Thymus (tissue), 14 donors: ENCODE measurements at places on chromosomes 1 and 21.

GRCh38 chr1:30038134-30039025, 685.0 kb downstream of the MATN1 start:
- DNase-seq: no peak

GRCh38 chr1:59393211-59394180, 96.6 kb downstream of the FGGY start:
- DNase-seq: no peak

DNA sequence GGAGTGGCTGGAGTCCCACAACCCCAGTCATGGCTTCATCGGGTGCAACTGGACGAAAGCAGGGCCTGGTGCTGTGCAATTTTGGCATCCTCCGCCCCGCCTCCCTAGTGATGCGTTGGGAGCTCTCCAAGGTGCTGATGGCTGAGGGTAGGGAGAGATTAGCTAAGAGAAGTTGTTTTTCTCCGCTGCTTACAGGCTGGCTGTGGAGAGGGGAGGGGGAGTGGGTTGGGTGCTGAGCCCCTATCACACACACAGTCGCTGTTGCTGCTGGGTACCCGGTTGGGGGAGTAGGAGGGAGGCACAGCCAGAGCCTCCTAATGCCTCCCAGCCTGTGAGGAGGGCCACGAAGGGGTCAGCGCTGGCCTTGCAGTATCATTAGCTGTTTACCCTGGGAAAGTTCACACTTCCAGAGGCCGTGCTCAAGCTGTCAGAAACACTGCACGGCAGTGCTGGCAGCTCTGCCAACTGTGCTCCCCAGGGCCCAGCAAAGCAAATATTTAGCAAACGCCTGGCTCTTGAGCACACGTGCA, 110.0 kb downstream of the GRIK3 start:
- DNase-seq: peak; percentile 22

DNA sequence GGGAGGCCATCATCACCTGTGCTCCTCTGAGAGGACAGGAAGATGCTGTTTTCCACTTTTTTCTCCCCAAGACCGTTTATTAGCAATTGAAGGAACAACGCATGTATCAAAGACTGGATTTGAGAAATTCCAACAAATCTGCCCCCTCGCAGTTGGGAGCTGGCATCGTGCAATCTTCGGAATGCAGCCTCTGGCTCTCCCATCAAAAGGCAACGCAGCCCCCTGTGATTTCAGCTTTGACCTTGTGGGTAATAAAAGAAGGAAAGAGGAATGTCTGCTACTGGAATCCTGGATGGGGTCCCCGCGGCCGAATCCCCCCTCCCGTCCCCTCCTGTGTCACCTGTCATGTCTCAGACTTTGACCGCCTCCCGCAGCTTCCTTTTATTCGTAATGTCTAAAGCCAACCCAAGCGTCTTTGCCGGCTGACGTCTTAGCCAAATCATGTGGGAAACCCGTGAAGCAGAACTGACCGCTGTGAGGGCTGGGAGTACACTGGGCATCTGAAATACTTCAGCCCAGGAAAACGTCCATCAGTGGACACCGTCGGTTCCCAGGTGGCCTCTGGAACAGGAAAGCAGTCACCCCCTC, 101.5 kb downstream of the WDR4 start:
- no peak for DNase-seq

- DNase-seq: no peak
Measured at GRCh38 chr1:77824694-77825093, 45.2 kb downstream of the MIGA1 start.

DNA sequence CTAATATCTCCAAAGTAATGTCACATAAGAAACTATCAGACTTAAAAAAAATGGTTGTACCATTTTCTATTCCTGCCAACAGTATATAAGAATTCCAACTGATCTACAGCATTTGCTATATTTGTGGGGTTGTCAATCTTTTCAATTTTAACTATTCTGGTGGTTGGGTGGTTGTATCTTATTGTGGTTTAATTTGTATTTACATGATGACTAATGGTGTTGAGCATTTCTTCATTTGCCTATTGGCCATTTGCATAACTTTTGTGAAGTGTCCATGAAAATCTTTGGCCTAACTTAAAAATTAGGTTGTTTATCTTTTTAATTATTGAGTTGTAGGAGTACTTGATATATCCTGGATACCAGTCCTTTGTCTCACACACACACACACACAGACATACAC, 26.2 kb upstream of the LRP8 start:
- no peak for DNase-seq

DNA sequence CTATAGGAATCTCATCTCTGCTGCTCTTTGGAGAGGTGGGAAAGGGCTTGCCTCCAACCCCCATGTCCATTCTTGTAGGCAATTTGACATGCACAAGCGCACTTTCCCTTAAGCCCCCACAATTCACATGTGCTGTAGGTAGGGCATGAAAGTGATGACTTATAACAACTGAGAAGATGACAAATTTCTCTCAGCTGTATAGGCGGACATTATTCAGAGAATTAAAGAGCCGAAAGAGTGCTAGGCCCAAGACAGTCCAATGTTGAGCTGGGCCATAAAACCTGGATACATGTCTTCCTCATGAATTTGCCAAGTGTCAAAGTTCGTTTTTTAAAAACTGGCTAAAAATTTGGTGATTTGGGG, 106.3 kb upstream of the LYPLAL1 start:
- no peak for DNase-seq

DNA sequence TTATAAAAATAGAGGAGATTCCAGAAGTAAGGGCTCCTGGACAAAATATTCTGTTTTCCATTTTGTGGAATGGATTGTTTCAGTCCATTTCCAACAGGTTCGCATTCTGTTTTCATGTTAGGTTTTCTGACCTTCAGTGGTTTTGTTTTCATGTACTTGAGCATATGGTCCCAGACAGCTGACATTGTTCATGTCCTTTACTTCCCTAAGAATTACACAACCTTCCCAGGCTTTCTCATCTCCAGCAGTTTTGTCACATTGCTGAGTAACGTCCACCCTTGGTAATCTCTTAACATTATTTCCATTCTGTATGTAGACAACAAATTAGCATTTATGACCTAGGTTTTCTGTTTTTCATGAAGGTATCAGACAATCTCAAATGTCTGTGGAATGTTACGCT, 21.0 kb upstream of the ERRFI1 start:
- DNase-seq: no peak

GRCh38 chr1:209879539-209879938, 51.8 kb downstream of the UTP25 start:
- DNase-seq: no peak

GRCh38 chr1:246383791-246384190, 123.3 kb downstream of the SMYD3 start:
- no peak for DNase-seq

DNA sequence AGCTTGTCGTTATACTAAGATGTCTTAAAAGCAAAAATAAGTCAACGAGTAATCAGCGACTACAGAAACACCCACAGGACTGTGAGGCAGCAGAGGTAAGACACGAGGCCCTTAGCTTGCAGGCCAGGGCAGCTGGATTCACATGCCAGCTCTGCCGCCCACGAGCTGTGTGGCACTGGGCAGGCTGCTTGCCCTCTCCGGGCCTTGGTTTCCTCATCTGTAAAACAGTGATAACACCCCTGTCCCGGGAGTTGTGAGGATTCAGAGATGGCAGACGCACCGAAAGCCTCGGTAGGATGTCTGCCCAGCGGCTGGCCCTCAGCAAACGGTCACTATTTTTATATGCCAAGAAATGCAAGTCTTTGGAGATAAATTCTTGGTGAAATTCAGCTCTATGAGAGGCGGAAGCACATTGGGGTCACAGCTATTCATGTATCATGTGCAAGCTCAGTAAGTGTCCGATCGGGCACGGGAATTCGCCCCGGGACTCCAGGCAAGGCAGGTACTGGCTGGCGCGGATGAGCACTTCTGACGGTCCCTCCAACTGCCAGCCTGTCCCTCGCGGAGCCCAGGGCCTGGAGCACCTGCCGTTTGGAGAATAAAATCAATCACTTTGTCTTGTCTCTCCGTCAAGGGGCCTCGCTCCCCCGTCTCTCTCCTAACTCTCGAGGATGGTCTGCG, 1.1 kb downstream of the C2CD2 start:
- DNase-seq: no peak

DNA sequence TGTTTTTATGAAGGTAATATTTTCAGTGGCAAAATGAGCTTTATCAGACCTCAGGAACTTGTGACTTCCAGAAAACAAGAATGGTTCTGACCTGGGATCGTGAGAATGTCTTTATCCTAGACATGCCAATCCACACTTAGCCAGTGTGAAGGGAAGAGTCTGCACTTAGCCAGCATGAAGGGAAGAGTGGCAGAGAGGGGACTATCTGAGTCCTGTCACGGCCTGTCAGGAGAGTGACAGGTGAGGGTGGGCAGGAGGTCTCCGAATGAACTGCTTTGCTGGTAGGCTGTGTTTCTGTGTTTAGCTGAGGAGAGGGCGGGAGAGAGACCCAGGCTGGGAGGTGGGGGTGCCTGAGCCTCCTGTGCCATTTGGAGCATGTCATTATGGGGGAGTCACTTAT, 173.1 kb downstream of the KIF26B start:
- no peak for DNase-seq

DNA sequence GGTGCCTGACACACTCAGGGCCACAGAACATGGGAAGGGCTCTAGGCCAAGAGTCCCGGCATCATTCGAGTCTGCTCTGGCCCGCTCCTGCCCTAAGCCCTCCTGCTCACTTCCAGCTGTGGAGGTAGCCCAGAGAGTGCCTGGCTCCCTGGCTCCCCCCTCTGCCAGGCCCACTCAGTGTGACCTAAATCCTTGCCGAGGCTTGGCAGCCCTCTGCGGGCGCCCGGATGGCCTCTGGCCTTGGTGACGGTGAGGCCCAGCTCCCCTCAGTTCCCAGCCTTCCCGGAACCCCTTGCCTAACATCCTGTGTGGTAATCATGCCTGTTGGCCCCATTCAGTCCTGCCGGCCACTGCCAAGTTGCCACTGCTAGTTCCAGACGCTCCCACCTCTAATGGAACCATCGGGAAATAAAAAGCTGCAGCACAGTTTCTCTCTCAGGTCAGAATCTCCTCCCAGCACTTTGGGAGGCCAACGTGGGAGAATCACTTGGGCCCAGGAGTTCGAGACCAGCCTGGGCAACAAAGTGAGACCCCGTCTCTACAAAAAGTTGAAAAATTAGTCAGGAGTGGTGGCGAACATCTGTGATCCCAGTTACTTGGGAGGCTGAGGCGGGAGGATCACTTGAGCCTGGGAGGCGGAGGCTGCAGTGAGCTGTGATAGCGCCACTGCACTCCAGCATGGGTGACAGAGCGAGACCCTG, 1.2 kb upstream of the H6PD start:
- no peak for DNase-seq

DNA sequence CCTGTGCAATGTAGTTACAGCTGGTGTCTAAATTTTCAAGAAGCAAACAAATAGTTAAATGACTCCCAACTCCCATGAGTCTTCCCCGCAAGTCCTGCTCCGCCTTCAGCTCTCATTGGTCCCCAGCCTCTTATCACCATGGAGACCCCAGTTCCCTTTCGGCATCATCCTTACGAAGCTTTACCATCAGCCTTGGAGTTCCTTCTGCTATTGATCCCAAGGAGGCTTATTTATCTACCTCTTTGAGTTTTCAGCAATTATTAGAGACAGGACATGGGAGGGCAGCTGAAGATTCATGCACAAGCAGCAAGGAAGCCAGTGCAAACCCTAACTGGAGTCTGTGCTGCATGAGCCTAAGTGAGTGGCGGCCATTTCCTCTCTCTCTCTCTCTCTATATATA, 12.3 kb downstream of the KCNA2 start:
- DNase-seq: no peak

- DNase-seq: no peak
Measured at GRCh38 chr1:240352769-240353168, 259.2 kb downstream of the GREM2 start.

- no peak for DNase-seq
Measured at GRCh38 chr1:212271823-212272485, 13.3 kb upstream of the PPP2R5A start.

- DNase-seq: no peak
Measured at GRCh38 chr21:37082375-37082774, 9.3 kb downstream of the TTC3 start.

GRCh38 chr1:90357995-90358394, 359.1 kb downstream of the BARHL2 start:
- DNase-seq: no peak

GRCh38 chr1:179094818-179095217, 12.9 kb downstream of the TOR3A start:
- no peak for DNase-seq

DNA sequence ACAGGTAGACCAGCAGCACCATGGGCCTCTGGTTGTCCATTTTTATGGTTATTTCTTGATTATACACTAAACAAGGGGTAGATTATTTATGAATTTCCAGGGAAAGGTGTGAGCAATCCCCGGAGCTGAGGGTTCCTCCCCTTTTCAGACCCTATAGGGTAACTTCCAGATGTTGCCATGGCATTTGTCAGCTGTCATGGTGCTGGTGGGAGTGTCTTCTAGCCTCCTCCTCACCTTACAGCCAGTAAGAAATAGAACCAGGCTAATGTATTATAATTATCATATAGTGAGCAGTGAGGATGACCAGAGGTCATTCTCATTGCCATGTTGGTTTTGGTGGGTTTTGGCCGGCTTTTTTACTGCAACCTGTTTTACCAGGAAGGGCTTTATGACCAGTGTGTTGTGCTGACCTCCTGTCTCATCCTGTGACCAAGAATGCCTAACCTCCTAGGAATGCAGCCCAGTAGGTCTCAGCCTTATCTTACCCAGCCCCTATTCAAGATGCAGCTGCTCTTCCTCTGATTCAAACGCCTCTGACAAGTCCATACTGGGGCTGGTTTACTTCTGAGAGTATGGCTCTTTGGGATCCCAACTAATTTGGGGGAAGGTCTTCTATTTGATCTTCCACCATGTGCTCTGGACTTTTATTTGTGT, 13.5 kb upstream of the TINAGL1 start:
- no peak for DNase-seq

DNA sequence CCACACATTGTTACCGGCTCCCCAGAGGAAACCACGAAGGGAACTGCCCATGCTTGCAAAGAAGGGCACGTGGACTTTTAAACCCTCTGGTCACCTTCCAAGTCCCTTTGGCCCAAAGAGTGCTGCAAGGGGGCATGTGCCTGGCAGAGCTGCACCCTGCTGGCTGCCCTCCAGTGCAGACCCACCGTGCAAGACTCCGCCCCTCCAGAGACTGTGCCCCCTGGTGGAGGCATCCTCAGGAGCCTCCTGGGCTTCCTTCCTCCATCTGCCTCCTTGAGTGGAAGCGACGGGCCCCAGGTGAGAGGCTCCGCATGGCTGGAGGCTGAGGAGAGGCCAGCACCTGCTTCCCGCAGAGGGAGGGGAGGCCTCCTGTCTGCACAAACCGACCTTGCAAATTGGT, 100.6 kb downstream of the CRYAA start:
- no peak for DNase-seq

- DNase-seq: no peak
Measured at GRCh38 chr1:33927721-33928120, 63.8 kb downstream of the HMGB4 start.

GRCh38 chr1:74946388-74946787, 187.8 kb upstream of the LHX8 start:
- no peak for DNase-seq

DNA sequence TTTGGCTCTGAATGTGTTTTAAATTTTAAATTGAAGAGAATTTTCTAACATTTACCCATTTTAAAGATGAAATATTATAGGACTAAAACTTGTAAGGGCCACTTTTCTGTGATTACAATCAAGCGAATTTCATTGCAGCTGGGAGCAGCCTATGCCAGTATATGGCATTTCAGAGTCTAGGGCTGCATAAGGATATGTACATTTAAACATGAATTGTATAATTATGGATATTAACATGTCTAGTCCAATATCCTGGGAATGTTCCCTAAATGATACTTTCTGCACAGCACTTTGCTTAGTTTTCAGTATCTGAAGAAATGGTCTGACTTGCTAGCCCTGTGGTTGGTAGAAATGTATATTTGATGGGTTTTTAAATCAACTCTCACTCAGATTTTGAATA, 8.4 kb downstream of the KCNJ15 start:
- no peak for DNase-seq

GRCh38 chr1:230219174-230220067, 152.4 kb downstream of the GALNT2 start:
- no peak for DNase-seq
